BJ (cell line): ENCODE measurements at places on chromosomes 5 and 9.
A peak's percentile ranks its signal among the peaks of the same experiment; 100 is the strongest.

DNA sequence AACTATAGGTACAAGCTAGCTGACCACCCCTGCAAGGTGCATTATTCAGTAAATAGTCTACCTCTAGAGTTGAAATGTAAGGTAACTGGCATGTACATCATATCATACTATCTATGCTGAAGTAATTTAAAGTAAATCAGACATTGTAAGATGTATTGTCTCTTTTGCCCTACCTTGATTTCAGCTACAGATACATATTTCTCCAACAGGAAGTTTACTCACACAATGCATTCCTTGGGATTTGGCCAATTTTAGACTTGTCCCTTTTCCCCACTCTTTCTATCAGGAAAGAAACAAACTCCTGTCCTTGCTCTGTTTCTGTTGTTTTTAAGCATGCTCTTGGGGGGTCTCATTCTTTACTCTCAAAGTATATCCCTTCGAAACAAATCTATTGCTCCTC, 58.5 kb upstream of the TSLP start:
- no peak for DNase-seq

DNA sequence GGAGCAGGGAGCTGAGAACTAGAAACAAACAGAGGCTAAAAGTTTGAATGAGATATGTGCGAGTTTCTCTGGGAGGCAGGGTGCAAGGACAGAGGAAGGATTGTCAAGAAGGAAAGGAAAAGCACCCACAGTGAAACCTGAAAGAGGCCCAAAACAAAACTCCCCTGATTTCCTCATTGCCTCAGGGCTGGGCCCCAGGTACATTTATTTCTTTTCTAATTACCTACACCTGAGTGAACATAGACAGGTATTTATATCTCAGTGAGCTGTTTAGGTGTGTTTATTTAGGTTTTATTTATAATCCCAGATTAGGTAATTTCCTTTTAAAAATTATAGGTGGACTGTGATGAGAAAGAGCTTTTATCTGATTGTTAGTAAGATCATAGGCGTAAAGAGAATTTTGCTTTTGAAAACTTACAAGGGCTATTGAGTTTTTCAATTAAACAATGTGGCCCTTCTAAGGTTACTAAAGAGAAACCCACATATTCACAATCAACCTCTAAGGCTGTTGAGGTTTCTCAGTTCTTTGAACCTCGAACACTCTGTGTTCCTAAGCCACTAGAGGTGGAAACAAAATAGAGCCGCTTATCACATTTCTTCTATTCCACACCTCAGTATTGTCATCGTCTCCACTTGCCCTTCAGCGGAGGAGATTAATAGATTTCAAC, 344.8 kb downstream of the ZNF608 start:
- DNase-seq: no peak

GRCh38 chr9:123609844-123610243, 253.8 kb downstream of the CRB2 start:
- no peak for DNase-seq

GRCh38 chr9:137664676-137665075, 45.9 kb downstream of the EHMT1 start:
- DNase-seq: no peak

DNA sequence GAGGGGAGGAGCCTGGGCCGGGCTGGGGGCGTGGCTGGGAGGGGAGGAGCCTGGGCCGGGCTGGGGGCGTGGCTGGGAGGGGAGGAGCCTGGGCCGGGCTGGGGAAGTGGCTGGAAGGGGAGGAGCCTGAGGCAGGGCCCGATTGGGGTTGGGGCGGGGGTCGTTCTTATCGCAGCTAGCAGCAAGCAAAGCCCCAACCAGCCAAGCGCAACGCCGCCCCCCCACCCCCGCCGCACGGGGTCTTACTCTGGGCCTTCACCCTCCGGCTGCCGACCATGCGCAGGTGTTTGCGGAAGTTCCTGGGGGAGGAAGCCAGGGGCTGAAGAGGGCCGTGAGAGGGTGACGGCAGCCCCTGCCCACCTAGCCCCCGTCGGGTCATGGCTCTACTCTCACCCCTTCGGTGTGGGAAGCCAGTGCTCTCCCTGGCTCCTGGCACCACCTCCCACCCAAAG, 5.0 kb downstream of the NSMF start:
- no peak for DNase-seq

DNA sequence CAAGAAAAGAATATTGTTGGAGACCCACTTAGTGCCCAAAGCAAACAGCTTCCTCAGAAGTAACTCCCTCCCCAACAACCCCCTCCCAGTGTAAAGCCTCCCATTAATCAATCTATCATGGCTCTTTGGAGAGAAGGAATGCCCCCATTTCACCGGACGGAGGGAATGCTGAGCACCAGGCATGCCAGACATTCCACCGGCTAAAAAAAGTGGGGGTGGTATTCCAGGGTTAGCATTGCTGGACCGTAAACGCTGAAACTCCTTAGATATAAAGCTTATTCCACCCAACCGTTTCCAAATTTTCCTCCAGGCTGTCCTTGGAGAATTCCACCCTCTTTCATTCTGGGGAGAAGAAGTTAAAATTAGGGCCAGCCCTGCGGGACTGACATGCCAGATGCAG, 363 bp upstream of the MAMDC2 start:
- DNase-seq: no peak

GRCh38 chr5:127870914-127871313, 167.7 kb downstream of the CCDC192 start:
- no peak for DNase-seq

- peak; percentile 35 for DNase-seq
These were observed 103.0 kb upstream of the ERCC6L2 start for GRCh38 chr9:95772320-95773052.

DNA sequence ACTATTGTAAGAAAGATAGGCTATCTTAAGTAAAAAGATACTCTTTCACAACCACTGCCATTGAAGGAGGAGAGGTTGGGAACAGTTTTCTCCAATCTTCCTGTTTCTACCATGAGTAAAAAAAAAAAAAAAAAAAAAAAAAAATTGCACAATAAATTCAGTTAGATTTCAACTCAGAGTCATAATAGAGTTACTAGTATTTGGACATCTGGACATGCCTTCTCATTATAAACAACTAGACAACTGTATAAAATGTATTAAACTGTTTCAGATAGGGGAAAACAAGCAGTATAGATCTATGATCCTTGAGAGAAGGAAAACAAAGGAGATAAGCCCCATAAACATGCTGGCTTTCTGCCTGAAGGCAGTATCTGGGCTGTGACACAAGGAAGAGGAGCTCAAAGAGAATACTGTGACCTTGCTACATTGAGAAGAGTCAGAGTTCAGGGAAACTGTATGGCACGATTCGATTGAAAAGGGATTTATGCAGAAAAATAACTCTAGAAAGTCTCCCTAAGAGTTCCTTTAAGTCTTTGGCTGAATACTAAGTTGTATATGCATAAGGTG, 249.2 kb upstream of the POU5F2 start:
- DNase-seq: no peak

DNA sequence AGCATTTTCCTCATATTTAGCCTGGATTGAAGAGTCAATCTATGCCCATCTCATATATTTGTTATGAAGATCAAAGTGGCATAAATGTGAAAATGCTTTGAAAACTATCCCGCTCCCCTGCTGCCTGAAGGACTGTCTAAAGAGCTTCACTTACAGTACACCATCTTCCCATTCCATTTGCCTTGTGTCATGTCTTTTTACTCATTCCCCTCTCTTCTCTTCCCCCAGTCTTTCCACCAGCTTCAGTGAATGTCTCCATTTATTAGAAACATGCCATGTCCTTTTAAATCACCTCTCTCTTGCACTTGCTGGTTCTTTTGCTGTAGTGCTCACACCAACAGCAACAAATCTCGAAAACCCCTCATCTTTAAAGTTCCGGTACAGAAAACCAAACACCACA, 192.7 kb upstream of the SGCD start:
- no peak for DNase-seq

DNA sequence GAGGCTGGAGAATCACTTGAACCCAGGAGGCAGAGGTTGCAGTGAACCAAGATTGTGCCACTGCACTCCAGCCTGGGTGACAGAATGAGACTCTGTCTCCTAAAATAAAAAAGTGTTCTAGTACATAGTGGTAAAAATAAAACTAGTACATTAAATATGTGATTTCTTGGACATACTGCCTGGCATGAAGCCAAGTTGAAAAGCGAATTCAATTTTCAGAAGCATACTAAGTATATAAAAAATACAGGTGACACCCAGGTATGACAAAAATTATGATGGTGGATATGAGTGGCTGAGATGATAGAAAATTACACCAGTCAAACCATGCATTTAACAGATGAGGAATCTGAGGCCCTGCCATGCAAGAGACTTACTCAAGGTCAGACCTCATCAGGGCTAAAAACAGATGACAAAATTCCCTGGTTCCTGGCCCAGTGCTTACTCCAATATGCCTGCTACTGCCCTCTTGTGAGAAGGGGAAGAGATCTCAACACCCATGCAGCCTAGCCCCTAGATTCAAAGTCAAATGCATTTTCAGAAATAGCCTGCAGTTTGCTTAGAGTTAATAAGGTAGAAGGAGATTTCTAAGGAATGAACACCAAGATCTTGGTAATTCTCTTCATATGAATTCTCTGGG, 46.6 kb upstream of the GNPDA1 start:
- no peak for DNase-seq

DNA sequence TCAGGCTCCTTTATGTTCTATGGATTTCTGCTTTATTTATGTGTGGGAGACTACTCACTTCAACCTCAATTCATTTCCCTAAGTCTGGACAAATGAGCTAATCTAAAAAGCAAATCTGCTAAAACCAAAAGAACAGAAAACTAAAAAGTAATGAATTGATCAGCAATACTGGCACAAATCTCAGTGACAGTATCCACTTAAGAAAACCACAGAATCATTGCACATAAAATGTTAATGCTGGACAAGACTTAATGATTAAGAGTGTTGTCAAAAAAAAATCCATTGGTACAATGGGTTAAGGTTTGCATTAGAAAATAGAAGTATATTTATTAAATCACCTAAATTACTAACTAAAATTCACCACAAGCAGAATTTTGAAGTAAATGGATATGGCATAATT, 147.6 kb downstream of the EDIL3 start:
- DNase-seq: no peak

DNA sequence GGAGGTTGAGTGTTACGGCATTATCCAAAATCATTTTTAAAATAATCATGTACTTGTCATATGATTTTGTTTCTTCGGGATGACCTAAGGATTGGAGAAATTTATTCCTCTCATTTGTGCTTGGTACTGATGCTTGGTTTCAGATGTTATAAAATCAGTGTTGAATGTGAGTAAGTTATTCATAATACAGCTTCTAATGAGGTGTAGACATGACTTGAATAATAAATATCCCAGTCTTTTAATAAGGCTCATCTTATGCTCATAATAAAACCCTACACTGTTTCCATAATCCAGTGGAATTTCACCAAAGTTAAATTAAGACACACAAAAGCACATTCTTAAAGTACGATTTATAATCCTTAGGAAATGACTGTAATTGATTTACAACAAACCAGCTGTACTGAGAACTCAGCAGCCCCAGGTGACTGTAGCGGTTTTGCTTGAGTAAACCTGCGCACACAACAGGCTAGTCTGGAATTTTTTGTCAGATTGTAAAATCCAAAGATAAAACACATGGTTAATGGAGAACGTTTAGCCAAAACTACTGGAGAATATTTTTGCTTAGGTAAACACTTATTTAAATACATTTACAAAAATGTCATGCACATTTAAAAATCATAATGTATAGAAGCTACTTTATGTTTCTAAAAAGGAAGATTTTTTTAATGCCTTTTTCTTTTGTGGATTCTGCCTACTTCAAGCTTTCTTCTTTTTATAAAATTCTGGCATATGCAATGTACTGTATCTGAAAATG, 609.8 kb upstream of the GRAMD2B start:
- DNase-seq: no peak

DNA sequence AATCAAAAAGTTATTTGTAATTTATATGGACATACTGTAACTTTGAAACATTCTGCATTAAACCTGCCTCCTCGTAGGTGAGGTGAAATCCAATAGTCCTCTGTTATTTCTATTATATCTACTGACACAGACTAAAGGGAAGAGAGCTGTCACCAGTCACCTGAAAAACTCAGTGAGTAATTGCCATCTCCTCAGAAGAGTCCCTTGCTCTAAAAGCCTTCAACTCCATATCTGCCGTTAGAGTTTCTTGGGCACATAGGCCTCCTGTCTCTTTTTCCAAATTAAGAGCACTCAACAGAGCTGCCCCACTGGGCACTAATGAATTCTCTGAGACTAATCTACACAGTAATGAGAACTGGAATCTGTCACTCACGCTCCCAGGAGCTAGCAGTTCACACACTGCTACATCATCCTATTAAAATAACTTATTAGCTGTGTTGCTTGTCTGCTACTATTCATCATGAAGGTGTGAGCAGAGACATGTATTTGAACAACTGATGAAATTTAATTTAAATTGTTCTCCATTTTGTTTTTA, 67.3 kb upstream of the VCAN start:
- no peak for DNase-seq

DNA sequence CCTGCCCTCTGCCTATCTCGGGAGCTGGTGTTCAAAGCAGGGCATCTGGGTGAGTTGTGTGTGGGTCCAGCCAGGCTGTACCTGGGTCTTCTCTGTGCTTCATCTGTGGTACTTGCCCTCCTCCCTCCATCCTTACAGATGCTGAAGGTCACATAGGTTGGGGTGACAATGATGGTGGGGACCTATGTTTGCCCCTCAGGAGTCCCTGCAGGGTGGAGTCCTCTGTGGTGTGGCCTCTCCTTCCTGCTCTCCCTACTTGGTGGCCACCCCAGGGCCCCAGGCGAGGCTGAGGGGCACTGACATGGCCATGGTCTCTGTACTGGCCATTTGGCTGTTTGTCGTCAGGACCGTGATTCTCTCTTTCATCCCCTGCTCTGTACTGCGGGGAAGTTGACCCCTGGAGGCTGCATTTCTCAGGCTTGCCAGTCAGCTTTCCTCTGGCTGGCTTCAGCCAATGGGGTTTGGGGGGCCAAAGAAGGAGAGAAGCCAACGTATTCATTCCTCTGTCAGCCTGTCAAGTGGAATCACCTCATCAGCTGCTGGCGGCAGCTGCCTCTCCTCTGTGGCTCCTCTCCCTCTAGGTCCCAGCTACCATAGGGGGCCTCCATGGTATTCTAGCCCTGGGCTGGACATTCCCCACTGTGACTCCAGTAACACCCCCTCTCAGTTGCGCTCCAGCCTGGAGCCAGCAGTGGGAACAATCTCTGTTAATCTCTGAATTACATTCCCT, 4.6 kb downstream of the DCANP1 start:
- DNase-seq: no peak

- no peak for DNase-seq
These were observed 482.6 kb downstream of the DMAC1 start for GRCh38 chr9:7316967-7317366.

GRCh38 chr5:32708949-32709348, 2.2 kb upstream of the NPR3 start:
- DNase-seq: no peak
